ENCODE measurements at places on chromosomes 2 and 18. TPM values are rescaled to one million over a fixed set of nuclear protein-coding genes. Genes with fewer than 3 reads are reported as not detected.

GRCh38 chr18:70513502-70514171, 224.8 kb downstream of the SOCS6 start:
- H3K4me1 ChIP-seq, result no peaks in the 10 kb centered on the region
- no peak overlapping the region for H3K4me3 ChIP-seq
- no peak overlapping the region for H3K27ac ChIP-seq
- no peak for DNase-seq

Gene HNMT
- 16.6 TPM for total RNA-seq

DNA sequence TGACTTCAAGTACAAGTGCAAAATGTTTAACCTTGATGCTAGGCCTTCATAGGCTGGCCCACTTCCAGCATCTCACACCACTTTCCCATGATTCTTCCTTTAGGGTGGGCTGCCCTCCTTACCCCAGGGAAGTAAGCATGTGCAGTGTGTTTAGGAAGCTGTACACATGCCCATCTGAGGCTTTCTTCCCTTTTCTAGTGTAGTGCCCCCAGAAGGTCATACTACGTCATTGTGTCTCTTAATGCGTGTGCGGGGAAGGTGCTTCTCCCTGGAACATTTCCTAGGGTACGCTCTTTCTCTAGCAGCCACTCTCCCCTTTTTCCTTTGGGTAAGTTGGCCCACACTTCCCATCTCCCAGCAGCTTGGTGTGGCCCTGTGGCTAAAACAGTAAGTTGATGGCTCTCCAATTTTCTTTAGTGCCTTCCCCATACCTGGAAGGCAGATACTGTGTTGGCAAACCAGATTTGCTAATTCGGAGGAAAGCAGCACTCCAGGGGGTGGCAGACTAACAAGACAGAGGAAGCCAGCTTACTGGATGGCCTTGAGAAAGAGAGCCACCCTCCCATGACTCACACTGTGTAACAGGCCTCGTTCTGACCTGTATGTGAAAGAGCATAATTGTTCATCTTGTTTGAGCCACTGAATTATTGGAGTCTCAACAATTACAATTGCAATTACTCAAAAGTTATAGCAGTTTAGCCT, 1.1 kb upstream of the SULT6B1 start:
- peaks cover 19% of the 10 kb centered on the region for H3K4me1 ChIP-seq
- H3K27ac ChIP-seq, result peak overlapping the region; percentile 65
- no peaks in the 10 kb centered on the region for H3K27me3 ChIP-seq
- H3K4me3 ChIP-seq, result no peak overlapping the region

Gene BUB1
- 45.7 TPM for total RNA-seq

- no peak overlapping the region for H3K27ac ChIP-seq
- H3K4me3 ChIP-seq, result no peak overlapping the region
- H3K36me3 ChIP-seq, result no peaks in the 10 kb centered on the region
- DNase-seq, result no peak
- no peaks in the 10 kb centered on the region for H3K4me1 ChIP-seq
Measured at GRCh38 chr2:7270011-7270431, 352.8 kb downstream of the RNF144A start.

Gene HES6
- 8.4 TPM for total RNA-seq

DNA sequence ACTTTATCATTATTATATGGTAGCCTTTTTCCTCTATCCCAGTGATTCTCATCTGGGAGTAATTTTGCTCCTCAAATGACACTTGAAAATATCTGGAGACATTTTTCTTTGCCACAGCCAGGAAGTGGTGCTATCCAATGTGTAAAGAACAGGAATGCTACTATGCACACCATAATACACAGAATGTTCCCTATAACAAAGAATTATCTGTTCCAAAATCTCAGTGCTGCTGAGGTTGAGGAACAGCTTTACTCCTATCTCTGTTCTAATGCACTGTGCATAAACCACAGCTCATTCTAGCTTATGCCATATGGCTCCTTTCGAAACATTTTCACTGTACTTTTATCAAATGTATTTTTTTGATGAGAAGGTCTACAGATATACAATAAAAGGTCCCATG, 1231.2 kb upstream of the CELF4 start:
- H3K27me3 ChIP-seq, result no peaks in the 10 kb centered on the region
- no peak overlapping the region for H3K4me3 ChIP-seq
- H3K36me3 ChIP-seq, result no peaks in the 10 kb centered on the region
- no peak for DNase-seq
- no peak overlapping the region for H3K27ac ChIP-seq
- H3K4me1 ChIP-seq, result no peaks in the 10 kb centered on the region

Gene TMEM37
- 1.2 TPM for total RNA-seq

DNA sequence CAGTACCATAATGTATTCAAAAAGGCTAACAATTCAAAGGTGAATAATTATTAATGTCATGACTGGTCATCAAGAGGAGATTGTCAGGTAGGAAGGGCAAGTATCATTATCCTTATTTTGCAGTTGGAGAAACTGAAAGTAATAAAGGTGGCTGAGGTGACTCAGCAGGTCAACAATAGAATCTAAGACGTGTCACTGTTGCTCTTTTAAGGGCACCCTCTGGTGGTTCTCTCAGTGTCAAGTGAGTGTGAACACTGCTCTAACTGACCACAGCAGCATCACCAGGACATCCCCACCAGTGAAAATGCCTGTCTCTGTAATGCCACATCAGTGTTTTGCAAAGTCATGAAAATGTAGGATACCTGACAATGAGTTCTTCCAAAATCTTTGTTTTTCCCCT, 69.7 kb downstream of the DCC start:
- no peak overlapping the region for H3K4me3 ChIP-seq
- H3K36me3 ChIP-seq, result no peaks in the 10 kb centered on the region
- DNase-seq, result no peak
- no peaks in the 10 kb centered on the region for H3K27me3 ChIP-seq

Gene WDR12
- 45.3 TPM for total RNA-seq

Gene REG1B
- not detected for total RNA-seq

GRCh38 chr2:121058852-121059558, 226.0 kb downstream of the TFCP2L1 start:
- no peak overlapping the region for H3K27ac ChIP-seq
- no peak for DNase-seq
- no peak overlapping the region for H3K4me3 ChIP-seq
- no peaks in the 10 kb centered on the region for H3K36me3 ChIP-seq
- peaks cover 57% of the 10 kb centered on the region for H3K27me3 ChIP-seq

GRCh38 chr2:107931412-107931811, 54.9 kb upstream of the SLC5A7 start:
- peaks cover 25% of the 10 kb centered on the region for H3K27me3 ChIP-seq
- no peak overlapping the region for H3K27ac ChIP-seq
- H3K4me1 ChIP-seq, result no peaks in the 10 kb centered on the region
- no peak for DNase-seq
- no peak overlapping the region for H3K4me3 ChIP-seq
- H3K36me3 ChIP-seq, result no peaks in the 10 kb centered on the region

Gene TMEM169
- 0.58 TPM for total RNA-seq

- H3K36me3 ChIP-seq, result no peaks in the 10 kb centered on the region
- DNase-seq, result no peak
- H3K27me3 ChIP-seq, result no peaks in the 10 kb centered on the region
- no peak overlapping the region for H3K4me3 ChIP-seq
- H3K4me1 ChIP-seq, result no peaks in the 10 kb centered on the region
Measured at GRCh38 chr2:6937157-6937556, 19.9 kb downstream of the RNF144A start.

Gene DHX57
- 28.1 TPM for total RNA-seq

DNA sequence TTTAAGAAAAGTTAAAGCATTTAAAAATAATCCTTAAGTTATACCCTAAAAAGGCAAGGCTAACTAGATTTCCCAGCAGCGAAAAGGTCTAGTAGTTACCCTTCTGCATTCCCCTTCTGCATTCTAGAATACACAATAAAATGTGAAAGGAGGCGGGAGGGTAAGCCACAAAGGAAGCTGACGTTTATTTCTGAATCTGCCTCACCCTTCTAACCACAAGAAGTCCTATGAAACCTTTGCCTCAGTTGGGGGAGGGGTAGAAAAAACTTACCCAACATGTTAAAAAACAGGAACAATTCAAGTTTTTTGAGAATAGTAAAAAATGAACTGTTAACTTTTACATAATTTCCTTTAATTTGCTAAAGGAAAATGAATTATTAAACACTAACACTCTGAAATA, 11.3 kb downstream of the STK17B start:
- no peaks in the 10 kb centered on the region for H3K27me3 ChIP-seq
- no peaks in the 10 kb centered on the region for H3K36me3 ChIP-seq
- H3K27ac ChIP-seq, result peak overlapping the region; percentile 56
- H3K4me3 ChIP-seq, result no peak overlapping the region
- peak; percentile 33 for DNase-seq
- peaks cover 21% of the 10 kb centered on the region for H3K4me1 ChIP-seq

- no peak overlapping the region for H3K27ac ChIP-seq
- no peak for DNase-seq
- peaks cover 12% of the 10 kb centered on the region for H3K4me1 ChIP-seq
- H3K27me3 ChIP-seq, result no peaks in the 10 kb centered on the region
Measured at GRCh38 chr2:55962915-55963314, 39.3 kb upstream of the EFEMP1 start.

Gene ACTG2
- not detected for total RNA-seq

- H3K36me3 ChIP-seq, result peaks cover 32% of the 10 kb centered on the region
- H3K4me1 ChIP-seq, result no peaks in the 10 kb centered on the region
- H3K4me3 ChIP-seq, result no peak overlapping the region
- DNase-seq, result no peak
Measured at GRCh38 chr2:11805024-11805423, 58.6 kb downstream of the LPIN1 start.

DNA sequence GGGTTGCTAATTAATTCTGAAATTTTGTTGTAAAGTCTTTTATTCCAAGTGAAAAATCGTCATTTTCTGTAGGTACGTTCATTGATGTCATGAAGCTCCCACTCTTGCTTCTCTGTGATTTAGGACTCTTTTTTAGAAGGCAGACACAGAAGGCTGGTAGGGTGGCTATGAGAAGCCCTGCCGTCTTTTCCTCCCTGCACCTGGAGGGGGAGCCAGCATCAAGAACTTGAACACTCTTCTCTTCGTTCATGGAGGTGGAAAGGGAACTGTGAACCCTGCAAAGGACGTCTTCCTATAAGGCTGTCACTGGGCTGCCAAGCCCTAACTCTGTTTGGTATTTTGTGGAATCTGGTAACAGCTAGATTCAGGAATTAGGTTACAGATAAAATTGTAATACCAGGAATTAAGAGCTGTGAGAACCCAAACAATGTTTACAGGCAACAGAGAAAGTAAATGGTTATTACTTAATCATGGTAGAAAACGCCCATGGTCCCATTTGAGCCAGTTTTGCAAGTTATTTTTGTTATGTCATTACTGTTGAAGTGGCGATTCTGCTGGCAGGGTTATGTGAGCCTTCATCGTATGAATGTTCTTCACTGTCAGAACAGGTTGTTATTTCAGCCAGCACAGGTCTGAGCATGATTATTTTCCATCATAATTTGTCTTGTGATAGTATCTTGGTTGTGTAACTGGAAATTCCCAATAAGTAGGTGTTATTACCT, 112.2 kb downstream of the OSBPL6 start:
- peaks cover 11% of the 10 kb centered on the region for H3K4me1 ChIP-seq
- H3K4me3 ChIP-seq, result no peak overlapping the region
- no peak overlapping the region for H3K27ac ChIP-seq
- DNase-seq, result no peak

- H3K4me3 ChIP-seq, result no peak overlapping the region
- H3K27me3 ChIP-seq, result no peaks in the 10 kb centered on the region
- H3K36me3 ChIP-seq, result 0 out of 2 replicates have a peak, but pooled peaks cover 3% of the 10 kb centered on the region
- H3K4me1 ChIP-seq, result peaks cover 41% of the 10 kb centered on the region
Measured at GRCh38 chr2:121489911-121490583, 40.6 kb upstream of the RNU4ATAC start.

Gene CFAP65
- total RNA-seq, result not detected

GRCh38 chr2:234905547-234906265, 46.1 kb upstream of the SH3BP4 start:
- no peaks in the 10 kb centered on the region for H3K36me3 ChIP-seq
- H3K4me3 ChIP-seq, result no peak overlapping the region
- peaks cover 3% of the 10 kb centered on the region for H3K4me1 ChIP-seq
- H3K27ac ChIP-seq, result no peak overlapping the region

Gene RNU2-63P
- 3.9 TPM for total RNA-seq

GRCh38 chr2:98455494-98455976, 10.9 kb downstream of the INPP4A start:
- H3K4me3 ChIP-seq, result no peak overlapping the region
- no peaks in the 10 kb centered on the region for H3K27me3 ChIP-seq
- H3K4me1 ChIP-seq, result peaks cover 60% of the 10 kb centered on the region
- H3K27ac ChIP-seq, result peak overlapping the region; percentile 92
- no peak for DNase-seq

DNA sequence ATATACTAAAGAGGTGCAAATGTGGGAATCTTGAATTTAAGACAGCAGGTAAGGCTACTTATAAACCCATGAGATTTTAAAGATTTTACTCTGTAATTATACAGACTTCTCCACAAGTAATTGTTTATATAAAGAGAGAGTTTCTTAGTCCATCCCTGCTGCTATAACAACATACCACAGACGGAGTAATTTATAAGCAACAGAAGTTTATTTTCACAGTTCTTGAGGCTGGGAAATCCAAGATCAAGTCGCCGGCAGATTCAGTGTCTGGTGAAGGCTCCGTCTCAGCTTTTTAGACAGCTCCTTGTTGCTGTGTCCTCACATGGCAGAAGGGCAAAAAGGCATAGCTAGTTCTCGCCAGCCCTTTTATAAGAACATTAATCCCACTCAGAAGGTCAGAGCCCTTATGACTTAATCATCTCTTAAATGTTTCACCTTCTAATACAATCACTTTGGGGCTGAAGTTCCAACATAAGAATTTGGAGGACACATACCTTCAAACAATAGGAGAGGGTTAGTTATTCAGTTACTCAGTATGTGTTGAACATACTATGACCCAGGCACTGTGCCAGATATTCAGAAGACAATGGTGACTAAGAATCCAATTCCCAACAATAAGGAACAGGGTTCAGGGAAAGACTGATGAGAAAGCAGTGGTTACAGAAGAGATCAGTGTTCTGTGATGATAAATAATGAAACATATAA, 466.0 kb downstream of the RIT2 start:
- no peak overlapping the region for H3K27ac ChIP-seq
- H3K27me3 ChIP-seq, result no peaks in the 10 kb centered on the region
- no peaks in the 10 kb centered on the region for H3K36me3 ChIP-seq

DNA sequence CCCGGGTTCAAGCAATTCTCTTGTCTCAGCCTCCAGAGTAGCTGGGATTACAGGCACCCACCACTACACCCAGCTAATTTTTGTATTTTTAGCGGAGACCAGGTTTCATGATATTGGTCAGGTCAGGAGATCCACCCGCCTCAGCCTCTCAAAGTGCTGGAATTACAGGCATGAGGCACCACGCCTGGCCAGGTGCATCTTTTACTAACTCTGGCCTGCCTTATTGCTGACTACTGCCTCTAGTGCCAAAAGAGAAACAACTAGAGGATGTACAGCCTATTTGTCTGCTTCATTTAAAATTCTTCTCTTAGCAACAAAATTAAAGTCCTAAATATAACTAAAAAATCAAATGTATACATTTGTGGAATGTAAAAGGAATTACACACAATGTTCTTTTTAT, 115.4 kb downstream of the BMPR2 start:
- DNase-seq, result no peak
- H3K4me3 ChIP-seq, result no peak overlapping the region
- no peak overlapping the region for H3K27ac ChIP-seq
- H3K36me3 ChIP-seq, result no peaks in the 10 kb centered on the region
